Central memory CD8-positive, alpha-beta T cell (primary cell): ENCODE measurements at places on chromosomes 5 and 9.

GRCh38 chr9:97554566-97555075 lies 53.2 kb downstream of the TMOD1 start:
- no peak for DNase-seq

GRCh38 chr9:137907776-137908175 lies 30.2 kb downstream of the CACNA1B start:
- no peak for DNase-seq

- DNase-seq: no peak
Measured at GRCh38 chr9:99373912-99374311, 151.8 kb downstream of the SEC61B start.

DNA sequence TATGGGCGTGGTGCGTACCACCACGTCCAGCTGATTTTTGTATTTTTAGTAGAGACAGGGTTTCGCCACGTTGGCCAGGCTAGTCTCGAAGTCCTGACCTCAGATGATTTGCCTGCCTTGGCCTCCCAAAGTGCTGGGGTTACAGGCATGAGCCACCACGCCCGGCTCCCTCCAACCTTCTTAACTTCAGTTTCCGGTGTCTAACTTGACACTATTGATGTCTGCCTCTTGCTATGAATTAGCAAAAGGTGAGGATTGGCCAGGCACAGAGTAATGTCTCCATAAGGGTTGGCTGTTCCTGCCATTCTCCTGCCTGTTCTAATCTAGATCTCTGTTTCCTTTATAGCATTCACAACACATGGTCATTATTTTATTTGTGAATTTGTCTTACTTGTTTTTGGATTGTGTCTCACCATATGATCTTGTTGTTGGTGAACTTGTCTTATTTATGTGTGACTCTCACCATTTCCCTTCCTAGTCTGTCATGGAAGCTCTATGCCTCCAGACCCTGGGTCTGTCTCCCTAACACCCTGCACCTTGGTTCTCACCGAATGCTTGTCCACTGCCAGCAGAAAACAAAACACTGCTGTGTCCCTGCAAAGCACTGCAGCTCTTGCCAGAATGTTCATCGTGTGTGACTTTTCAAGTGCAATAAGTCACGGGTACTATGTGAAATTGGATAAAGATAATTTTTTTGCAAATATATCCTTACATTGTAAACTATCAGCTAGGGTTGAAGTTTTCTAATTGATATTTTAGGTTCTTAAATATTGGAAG lies 26.0 kb downstream of the BASP1 start:
- no peak for DNase-seq

DNA sequence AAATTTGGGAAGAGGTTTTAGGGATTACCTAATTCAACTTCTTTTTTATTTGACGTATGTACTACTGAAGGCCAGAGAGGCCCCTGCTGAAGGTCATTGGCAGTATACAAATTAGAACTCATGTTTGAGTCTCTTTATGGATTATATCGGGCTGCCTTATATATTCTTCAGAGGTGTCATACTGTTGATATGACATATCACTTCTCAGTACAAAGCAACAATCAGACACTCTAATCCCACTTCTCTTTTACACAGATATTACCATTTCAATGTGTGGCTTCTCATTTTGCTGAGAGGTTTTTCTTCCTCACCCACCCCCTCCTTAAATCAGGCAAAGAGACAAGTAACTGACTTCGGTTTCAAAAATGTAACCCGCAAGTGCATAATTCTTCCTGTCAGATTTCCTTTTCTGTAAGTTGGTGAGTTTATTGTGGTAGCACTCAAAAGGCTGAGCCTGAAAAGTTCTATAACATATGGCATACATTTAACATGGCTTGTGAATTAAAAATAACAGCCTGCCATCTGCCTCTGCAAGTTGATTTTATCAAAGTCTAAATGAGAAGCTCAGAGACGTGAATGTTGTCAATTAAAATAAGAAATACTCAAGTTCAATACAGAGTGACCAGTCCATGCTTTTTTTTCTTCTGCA lies 163.6 kb upstream of the RORB start:
- no peak for DNase-seq

DNA sequence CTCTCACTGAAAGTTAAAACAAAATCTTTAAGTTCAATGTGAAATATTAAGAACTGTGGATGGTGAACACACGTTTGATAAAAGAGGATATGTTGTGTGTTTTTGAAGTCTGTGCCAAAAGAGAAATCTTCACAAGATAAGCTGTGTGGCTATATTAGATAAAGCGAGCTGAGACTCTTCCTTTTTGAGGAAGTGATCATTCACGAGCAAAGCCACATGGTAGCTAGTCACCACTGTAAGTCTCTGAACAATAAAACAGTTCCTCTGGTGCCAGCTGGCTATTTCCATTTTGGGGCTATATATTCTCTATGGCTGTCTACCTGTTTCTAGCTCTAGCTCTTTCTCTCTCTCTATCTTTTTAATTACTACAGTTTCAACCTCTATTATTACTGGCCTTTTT lies 1849.2 kb upstream of the C9orf72 start:
- DNase-seq: no peak

GRCh38 chr9:21078702-21079101 lies 960 bp upstream of the IFNB1 start:
- DNase-seq: no peak

DNA sequence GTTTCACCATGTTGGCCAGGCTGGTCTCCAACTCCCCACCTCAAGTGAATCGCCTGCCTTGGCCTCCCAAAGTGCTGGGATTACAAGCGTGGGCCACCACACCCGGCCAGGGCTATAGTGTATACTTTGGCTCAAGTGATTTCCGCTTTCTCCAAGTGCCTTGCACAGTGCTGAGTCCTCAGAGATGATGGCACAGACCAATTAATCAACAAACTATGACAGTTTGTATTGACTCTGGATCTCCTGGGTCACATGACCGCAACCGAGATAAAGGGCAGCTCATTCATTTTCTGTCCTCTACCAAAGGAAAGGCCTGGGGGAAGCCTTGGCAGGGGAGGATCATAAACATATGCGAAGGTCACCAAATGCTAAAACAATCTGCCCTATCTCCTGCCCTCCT lies 11.4 kb upstream of the LARP1 start:
- no peak for DNase-seq

- DNase-seq: no peak
Measured at GRCh38 chr9:15262581-15262980, 44.4 kb downstream of the TTC39B start.

DNA sequence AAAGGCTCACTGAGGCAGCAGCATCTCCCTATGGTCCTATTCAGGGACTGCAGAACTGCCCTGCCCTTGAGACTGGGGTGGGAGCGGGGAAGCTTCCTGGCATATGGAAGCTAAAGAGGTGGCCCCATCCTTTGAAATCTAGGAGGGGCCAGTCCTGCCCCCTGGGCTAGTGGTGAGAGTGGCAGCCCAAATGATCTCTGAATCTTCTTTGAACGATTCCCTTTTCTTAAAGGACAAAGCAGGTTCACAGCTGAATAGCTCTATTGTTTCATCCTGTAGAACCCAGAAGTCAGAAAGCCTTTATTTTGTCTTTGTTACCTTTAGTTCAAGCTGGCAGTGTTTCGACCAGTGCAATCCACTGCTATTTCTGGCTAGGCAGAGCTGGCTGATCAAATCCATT lies 741.9 kb downstream of the IRX1 start:
- no peak for DNase-seq

DNA sequence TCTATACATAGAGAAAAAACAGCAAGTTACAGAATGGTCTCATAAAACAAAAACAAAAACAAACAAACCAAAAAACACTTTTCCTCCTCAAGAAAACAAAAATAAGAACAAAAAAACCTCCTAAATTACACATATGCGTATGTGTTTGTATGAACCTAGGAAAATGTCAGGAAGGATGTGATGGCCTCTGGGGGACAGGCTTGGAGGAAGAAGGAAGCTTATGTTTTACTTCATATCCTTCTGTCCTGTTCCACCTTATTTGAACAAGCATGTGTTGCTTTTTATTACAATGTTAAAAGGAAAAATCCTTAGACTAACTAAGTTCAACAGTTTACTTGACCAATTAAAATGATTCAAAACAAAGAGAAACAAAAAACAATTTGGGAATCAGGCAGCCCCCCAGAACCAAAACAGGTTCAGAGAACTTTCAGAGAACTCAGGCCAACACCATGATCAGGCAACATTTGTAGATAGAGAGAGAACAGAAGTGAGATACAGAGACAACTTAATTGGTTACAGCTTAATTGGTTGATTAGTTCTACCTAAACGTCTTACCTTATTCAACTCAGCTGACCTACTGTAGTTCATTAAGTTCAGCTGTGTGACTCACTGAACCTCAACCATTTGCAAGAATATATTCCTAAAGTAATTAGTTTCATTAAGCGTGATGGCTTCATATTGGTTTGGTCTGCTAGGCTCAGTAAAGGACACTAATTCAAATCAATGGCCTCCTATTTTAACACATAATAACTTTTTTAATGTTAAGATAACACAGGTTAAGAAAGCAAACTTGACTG lies 10.1 kb downstream of the SPAAR start:
- no peak for DNase-seq

- DNase-seq: peak; percentile 13
Measured at GRCh38 chr5:61332851-61333320, 828 bp downstream of the ZSWIM6 start.

DNA sequence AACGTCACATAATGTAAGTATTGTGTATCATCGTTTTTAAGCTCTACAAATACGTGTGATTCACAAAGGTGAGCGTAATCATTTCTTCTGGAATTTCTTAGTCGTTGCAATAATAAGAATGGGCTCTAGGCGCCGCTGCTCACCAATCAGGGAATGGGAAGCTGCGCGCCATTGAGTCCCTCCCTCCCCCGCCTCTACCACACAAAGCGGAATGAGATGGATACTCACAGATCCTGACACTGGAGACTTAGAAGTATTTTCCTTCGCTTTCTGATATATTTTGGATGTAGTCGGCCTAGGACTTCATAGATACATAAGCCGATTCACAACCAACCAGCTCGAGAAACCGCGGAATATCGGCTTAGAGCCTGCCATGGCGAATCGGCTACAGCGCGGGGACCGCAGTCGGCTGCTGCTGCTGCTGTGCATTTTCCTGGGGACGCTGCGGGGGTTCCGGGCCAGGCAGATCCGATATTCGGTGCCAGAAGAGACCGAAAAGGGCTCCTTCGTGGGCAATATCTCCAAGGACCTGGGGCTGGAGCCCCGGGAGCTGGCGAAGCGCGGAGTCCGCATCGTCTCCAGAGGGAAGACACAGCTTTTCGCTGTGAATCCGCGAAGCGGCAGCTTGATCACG lies at the start of gene PCDHGA11:
Gene PCDHGA11 (plus strand): TSS at position 197 of the 634 bp plus-strand sequence. CDS start 177 bp downstream, at position 374.
- DNase-seq: no peak

DNA sequence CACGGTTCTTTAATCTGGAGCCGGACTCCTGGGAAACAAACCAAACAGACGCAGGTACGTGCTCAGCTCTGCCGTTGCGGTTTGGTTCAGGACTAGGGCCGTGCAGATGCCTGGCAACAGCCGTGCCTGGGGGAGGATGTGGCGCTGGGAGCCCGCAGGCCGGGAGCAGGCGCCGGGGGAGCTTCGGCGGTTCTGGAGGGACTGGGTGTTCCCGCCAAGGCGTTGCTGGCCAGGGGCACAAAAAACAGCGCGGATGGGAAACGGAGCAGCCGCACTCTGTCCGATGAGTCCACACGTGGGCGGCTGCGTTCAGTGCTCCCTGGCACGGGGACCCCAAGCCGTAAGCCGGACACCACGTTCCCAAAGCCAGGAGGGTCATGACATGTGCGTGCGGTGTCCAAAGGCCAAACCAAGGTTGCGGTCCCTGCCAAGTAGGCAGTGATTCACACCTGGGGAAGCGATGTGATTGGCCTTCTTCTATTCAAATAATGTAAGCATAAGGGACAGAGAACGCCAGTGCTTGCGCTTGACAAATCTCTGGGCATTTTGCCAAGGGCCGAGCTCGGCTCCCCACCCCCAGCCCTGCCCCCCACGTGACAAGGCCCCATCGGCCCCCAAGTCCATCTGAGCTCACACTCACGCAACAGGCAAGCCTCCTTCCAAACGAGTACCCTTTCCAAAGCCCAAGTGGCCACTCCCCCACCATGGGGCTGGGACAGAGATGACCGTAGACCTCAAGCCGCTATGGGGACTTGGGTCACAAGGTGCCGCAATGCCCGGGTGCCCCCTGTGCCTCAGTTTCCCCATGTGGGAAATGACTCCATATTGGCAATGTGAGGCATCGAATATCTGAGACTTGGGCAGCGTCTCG lies 49.7 kb upstream of the NKD2 start:
- DNase-seq: no peak

DNA sequence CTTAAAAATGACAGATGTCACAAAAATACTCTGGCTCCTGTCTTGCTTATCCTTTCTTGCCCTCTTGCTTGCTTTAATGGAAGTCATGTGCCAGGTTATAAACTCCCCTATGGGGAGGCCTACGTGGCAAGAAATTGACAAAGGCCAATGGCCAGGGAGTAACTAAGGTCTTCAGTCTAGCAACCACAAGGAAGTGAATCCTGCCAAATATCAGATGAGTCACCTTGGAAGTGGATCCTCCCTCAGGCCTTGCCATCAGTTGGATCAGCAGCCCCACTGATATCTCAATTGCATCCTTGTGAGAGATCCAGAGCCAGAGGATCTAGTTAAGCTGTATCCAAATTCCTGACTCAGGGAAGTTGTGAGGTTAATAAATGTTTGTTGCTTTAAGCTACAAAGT lies 82.8 kb downstream of the CAAP1 start:
- no peak for DNase-seq

- no peak for DNase-seq
Measured at GRCh38 chr5:2906302-2907090, 155.0 kb upstream of the IRX2 start.

DNA sequence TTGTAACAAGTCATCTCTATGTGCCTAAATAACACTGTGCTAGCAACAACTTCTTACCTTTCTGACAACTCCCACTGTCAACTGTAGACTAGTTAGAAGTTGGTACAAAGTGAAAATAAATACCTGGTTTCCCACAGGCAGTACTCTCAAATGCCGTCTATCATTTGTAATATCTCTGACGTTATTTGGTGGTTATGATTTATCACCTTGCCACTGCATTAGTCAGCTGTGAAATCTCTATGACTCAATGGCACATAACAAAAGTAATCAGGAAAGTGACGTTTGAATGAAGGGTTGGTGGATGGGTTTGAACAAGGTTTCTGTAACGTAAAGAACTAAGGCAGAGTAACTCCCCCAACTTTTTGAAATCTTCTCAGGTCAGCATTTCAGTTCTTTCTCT lies 592.3 kb downstream of the MAT2B start:
- DNase-seq: no peak

- DNase-seq: no peak
Measured at GRCh38 chr9:114186605-114187289, 31.4 kb downstream of the COL27A1 start.

DNA sequence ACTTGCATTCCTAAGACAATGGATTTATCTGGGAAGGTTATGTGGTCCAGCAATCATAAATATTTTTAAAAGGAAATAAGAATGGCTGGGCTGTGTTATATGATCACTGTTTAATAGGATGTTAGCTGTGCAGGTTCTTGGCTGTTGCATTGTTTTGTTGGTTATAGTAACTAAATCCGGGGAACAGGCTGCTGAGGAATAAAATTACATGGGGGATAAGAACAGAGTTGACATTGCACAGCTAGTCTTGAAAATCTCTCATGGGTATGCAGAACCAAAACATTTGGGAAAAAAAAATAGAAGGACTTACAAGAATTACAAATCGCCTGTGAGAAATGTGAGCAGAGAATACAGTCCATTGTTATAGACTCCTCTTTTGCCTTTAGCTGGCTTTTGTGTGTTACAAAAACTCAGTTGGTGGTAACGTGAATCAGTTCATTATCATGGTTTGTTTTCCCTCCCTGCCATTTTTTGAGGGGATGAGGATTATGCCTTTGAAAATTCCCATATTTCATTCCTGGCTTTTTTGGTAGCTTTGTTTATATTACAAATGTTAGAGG lies 375.3 kb upstream of the DAB2 start:
- no peak for DNase-seq
